Fibroblast of villous mesenchyme (primary cell): ENCODE measurements at places on chromosomes 7 and 10. TPM values are rescaled to one million over a fixed set of nuclear protein-coding genes. Genes with fewer than 3 reads are reported as not detected.

HIP1 gene
- total RNA-seq = 21.2 and 30.9 TPM in 2 replicates

H2BK1 gene
- total RNA-seq = not detected in 2 replicates

STK31 gene
- not detected in 2 replicates for total RNA-seq

CALHM2 gene
- 19.6 and 32.4 TPM in 2 replicates for total RNA-seq

CACNB2 gene
- total RNA-seq = under 0.01 and 1.3 TPM in 2 replicates

SUFU gene
- 2.3 and 3.9 TPM in 2 replicates for total RNA-seq

SPDYE5 gene
- not detected in 2 replicates for total RNA-seq

HOXA5 gene
- total RNA-seq = 7.4 and 10.8 TPM in 2 replicates

FOXI2 gene
- not detected in 2 replicates for total RNA-seq

CALD1 gene
- total RNA-seq = 1,676 and 3,507 TPM in 2 replicates

EGFR gene
- 92.8 and 98.9 TPM in 2 replicates for total RNA-seq

MKX gene
- 5.8 and 6.9 TPM in 2 replicates for total RNA-seq

PNLIPRP2 gene
- not detected in 2 replicates for total RNA-seq
